ELF-1 (cell line): ENCODE measurements at places on chromosomes 5 and 9.

DNA sequence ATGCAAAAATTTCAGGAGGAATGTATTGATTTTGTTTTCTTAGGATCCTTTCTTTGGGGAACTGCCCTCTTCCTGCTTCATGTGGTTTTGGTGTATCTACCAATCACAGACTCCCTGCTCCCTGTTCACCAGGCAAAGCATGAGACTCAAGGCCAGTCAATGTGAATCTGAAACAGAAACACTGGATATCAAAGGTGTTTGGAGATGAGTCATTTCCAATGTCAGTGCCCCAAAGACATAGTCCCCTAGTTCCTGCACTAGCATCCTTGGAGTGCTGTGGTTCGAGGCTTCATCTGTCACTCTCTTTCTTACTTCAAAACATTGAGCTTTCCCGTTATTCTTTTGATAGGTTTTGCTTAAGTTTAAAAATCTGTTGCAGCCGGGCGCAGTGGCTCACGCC lies 8.1 kb downstream of the PPP3R2 start:
- no peak for DNase-seq

DNA sequence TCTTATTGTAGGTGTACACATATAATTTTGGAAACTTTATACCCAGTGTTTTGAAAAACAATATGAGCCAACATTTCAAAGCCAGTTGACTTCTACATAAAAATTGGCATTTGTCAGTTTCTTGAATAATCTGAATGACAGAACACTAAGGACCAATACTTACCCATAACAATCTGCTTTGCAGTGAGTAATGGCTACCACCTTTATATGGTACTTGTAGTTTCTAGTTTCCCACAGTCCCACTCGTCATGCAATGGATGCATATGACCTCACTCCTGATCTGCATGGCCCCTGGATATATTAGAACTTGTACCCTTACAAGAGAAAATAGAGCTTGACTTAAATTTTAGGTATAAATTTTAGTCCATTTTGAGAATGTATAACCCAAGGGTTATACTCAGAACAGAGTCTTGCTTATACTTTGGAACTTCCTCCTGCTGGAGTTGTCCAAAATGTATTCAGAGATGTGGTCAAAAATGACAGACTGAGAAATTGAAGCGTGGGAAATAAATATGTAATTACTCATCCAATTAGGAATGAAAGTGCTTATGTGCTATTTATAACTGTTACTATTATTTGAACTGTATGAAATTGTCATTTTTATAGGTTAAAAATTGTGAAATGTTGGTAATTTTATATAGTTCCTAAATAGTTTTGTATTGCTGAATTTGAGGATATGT lies 19.5 kb downstream of the XRCC4 start:
- no peak for DNase-seq

DNA sequence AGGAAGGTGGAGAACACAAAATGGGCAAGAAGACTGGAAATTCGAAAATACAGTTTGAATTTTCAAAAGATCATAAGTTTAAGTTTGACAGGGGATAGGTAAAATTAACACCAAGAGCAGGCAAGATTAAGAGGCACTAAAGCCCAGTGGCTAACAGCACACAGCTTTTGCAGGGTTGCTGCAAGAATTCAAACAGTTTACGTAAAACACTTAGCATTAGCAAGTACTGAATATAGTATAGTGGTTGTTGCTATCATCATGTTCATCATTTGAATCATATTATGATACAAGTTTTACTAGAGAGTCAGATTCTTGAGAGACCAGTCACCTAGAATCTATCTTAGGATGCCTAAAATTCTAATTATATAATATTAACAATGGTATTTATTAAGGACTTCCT lies 61.2 kb upstream of the IFNK start:
- DNase-seq, result no peak

GRCh38 chr9:101509572-101509971 lies 24.1 kb upstream of the RNF20 start:
- DNase-seq, result no peak

DNA sequence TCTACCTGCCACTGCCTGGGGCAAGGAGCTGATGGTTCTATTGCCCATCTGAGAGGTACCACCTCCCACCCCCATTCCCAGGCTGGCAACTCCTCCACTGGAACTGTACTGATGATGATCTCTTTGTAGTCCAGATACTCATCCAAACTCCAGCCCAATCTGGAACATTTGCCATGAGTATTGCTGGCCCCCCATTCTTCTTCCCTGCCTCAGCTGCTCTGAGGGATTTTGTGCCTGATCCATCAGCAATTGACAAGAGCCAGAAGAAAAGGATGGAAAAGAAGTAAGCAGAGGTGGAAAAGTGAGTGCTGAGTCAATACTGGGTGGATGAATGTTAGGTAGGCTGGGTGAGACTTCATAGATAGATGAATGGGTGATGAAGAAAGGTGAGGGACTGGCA lies 101.2 kb downstream of the NMUR2 start:
- DNase-seq, result no peak

GRCh38 chr9:75414371-75415160 lies 326.3 kb downstream of the OSTF1 start:
- DNase-seq, result no peak

GRCh38 chr9:137761032-137761431 lies 116.5 kb upstream of the CACNA1B start:
- DNase-seq, result no peak

GRCh38 chr5:14908172-14908571 lies 36.6 kb upstream of the ANKH start:
- DNase-seq, result no peak

DNA sequence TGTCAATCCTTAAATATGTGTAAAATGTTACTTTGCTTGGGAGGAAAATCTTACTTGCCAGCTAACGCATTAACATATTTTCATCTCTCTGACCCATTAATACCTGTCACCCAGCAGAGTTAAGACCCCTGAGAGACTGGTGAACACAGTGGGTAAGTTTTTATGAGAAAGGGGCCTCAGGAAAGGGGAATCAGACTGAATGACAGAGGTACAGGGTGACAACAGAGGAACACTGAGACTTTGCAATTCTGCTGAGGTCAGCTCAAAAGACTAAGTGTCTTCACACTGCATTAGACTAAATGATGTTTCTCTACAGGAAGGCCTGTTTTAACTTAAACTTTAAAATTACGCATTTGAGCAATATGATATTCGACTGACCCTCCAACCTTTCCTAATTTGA lies 223.8 kb downstream of the EFNA5 start:
- DNase-seq, result no peak

GRCh38 chr5:177094224-177095087 lies 7.7 kb downstream of the FGFR4 start:
- peak; percentile 39 for DNase-seq

- peak; percentile 84 for DNase-seq
Measured at GRCh38 chr5:154737667-154738320, 17.4 kb upstream of the LARP1 start.

- DNase-seq, result no peak
Measured at GRCh38 chr5:101047181-101047580, 144.1 kb upstream of the ST8SIA4 start.

- DNase-seq, result no peak
Measured at GRCh38 chr9:114186605-114187289, 31.4 kb downstream of the COL27A1 start.

- no peak for DNase-seq
Measured at GRCh38 chr9:89889865-89890264, 285.1 kb downstream of the GADD45G start.

- DNase-seq, result no peak
Measured at GRCh38 chr5:168609806-168610482, 30.8 kb upstream of the PANK3 start.

DNA sequence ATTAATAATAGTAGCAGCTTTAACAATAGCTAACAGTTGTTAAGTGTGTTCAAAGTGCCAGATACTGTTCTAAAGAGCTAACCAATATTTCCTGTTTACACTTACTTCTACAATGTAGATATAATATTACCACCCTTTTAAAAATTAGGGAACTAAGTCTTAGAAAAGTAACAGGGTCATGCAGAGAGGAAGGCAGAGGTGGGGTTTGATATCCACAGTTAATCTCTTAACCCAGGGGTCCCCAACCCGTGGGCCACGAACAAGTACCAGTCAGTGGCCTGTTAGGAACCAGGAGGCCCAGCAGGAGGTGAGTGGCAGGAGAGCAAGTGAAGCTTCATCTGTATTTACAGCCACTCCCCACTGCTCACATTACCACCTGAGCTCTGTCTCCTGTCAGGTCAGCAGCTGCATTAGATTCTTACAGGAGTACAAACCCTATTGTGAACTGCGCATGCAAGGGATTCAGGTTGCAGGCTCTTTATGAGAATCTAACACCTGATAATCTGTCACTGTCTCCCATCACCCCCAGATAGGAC lies 89.1 kb downstream of the ACTL7B start:
- no peak for DNase-seq

GRCh38 chr5:142211918-142212317 lies 103.3 kb downstream of the NDFIP1 start:
- no peak for DNase-seq
